ENCODE measurements at places on chromosomes 6 and 20.

- DNase-seq = no peak
Observed at GRCh38 chr6:45886776-45887175, 128.9 kb downstream of the CLIC5 start.

DNA sequence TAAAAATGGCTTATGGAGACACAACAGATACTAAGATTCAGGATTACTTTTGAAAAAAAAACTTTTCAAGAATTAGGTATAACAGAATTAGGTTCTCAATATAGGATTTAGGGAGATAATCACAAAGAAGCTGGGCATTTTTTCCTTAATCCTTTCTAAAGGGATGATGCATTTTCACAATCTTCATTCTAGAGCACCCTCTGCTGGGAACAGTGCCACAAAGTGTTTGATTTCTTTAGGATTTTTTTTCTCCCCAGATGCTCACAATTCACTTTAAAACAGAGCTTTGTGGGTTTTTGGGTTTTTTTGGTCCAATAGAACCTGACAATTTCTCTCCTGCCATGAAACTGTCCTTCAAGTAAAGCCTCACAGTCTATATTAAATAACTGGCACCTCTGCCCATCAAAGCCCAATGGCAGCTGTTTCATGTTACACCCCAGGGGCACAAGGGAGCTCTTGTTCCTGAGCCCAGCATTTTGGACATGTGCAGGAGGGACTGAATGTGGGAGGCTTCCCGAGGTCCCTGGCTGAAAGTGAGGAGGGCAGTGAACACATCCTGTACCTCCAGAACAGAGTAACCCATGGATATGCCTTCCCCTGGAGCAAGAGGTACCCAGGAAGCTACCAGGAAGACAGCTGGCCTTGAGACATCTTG lies 39.7 kb downstream of the PREP start:
- no peak for DNase-seq

DNA sequence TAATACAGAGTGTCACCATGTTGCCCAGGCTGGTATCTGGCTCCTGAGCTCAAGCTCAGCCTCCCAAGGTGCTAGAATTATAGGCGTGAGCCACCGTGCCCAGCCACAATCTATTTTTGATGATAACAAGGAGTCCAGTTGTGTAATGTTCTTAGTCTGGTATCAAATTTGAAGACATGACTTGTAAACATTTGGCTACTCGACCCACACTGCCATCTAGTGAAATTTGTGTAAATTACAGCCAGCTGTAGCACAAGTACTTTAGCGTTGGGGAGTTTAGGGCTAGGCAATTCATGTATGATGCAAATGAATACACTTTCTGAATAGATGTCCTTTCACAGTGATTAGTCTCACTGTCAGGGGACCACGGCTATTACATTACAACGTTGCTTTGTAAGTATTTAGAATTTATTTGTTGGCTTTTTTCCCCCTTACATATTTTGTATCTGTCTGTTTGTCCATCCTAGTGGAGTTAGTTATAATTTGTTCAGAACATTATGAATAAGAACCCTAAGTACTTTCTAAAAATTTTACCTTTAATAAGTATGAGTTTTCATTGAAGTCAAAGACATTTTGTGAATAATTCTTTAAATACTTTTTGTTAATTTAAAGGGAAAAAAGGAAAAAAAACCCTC lies 139.7 kb downstream of the PRDM13 start:
- peak; percentile 19 for DNase-seq

- no peak for DNase-seq
Observed at GRCh38 chr6:16466800-16467553, 228.6 kb downstream of the GMPR start.

GRCh38 chr6:44342489-44342888 lies at the start of gene SPATS1:
SPATS1 (plus strand) TSS chr6:44342650; CDS start chr6:44343096, 446 bp downstream.
- DNase-seq = no peak

DNA sequence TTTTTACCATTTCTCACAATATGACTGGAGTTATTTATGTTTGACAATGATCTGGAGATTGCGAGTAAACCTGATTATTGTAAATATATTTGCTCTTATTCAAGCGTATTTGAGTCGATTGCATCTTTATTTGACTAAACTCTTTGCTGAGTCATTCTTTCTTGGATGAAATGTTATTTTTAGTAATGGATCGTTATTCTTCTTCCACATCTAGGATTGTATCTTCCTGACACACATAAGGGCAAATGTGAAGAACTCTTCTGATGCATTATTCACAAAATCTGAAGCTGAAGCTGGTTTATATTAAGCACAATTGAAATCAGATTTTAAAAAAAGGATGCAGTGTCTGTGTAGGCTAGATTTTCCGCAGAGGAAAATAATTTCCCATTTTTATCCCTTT lies 68.2 kb downstream of the SEL1L2 start:
- no peak for DNase-seq

DNA sequence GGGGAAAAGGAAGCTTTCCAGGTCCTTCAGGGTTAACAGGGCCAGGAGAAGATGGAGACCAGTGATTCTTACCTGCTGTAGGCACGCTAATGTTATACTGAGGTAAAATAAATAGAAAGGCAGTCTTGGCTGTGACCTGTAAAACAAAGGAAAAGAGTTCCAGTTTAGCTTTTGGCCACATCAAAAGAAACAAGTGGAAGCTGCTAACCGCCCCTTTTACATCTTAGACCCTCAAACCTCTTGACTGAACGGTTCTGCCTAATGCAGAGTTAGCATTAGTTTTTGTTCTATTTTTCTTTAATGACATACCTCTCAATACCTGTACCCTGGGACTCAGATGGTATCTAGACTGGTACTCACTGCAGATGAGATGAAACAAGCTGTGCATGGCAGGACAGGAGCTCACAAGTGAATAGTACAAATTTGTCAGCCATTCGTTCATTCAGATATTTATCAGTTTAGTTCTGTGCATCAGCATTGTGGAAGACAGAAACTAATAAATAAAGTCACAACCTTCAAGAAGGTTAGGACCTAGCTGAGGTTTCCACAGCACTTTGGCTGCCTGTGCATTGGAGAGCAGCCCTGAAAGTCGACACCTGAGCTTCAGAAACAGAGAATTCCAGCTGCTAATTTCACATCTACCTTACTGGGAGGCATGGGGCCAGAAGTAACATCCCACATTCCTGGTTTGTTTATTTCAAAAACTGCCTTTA lies 41.0 kb downstream of the TRAM2 start:
- no peak for DNase-seq
